ENCODE measurements at places on chromosomes 16 and 17.

GRCh38 chr16:84853534-84853933 lies 33.7 kb downstream of the CRISPLD2 start:
- DNase-seq: no peak

GRCh38 chr17:68290268-68290954 lies 516 bp downstream of the SLC16A6 start:
- DNase-seq: no peak

GRCh38 chr17:36063786-36064541 lies at the start of gene CCL18:
Gene CCL18, plus strand, starts transcription at chr17:36064272. Its CDS starts 71 bp downstream, at chr17:36064343.
- DNase-seq: no peak

DNA sequence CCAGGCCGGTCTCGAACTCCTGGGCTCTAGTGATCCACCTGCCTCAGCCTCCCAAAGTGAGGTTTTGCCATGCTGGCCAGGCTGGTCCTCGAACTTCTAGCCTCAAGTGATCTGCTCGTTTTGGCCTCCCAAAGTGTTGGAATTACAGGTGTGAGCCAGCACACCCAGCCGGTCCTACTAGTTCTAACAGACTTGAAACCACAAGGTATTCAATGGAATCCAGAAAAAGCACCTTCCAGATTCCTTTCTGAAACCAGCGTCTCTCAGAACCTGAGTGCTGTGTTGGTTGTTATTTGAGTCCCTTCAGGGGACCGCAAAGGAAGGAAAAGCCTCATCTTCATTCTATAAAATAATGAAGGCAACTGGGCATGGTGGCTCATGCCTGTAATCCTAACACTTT lies 4.1 kb downstream of the KRABD2 start:
- DNase-seq: no peak

GRCh38 chr17:48522031-48522653 lies 8.7 kb downstream of the HOXB1 start:
- DNase-seq: no peak

DNA sequence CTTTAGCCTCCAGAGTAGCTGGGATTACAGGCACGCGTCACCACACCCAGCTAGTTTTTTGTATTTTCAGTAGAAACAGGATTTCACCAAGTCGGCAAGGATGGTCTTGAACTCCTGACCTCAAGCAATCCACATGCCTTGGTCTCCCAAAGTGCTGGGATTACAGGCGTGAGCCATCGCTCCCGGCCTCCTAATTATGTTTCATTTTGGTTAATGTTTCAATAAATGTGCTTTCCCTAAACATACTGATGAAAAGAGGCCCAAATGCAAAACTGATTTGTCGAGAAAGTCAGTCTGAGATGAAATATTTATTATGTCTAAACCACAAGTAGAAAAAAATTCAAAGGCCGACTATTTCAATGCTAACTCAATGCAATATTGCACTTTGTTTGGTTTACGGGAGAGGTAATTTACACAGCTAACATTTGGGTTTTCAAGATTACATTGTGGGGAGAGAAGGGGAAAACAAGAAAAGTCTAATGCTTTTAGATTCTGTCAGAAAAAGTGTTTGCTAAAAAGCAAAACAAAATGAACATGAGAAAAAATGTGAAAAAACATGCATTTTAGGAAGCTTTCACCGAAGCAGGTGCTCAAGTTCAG lies 9.8 kb downstream of the STAT3 start:
- DNase-seq: no peak
